NAMALWA (cell line): ENCODE measurements at places on chromosomes 13 and 19.

GRCh38 chr13:96730676-96731075, 263.6 kb downstream of the OXGR1 start:
- DNase-seq, result no peak

- no peak for DNase-seq
Observed at GRCh38 chr19:1374250-1374577, 9.5 kb upstream of the NDUFS7 start.

DNA sequence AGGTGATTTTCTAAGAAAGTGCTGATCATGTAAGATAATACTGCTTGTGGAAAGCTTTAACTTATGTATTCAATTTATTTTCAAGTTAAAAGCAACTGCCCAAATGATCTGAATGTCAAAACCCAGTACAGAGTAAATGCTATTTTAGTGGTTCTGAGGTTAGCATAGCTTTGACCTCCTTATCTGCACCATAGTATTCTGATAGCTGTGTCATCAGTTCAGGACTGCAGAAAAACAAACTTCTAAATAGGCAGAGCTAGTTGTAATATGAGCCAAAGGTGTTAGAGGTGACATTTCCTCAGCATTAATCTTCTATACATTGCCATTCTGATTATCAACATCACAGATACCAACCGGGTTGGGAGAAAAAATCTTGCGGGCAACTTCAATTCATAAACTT, 758.7 kb downstream of the SLITRK5 start:
- no peak for DNase-seq

DNA sequence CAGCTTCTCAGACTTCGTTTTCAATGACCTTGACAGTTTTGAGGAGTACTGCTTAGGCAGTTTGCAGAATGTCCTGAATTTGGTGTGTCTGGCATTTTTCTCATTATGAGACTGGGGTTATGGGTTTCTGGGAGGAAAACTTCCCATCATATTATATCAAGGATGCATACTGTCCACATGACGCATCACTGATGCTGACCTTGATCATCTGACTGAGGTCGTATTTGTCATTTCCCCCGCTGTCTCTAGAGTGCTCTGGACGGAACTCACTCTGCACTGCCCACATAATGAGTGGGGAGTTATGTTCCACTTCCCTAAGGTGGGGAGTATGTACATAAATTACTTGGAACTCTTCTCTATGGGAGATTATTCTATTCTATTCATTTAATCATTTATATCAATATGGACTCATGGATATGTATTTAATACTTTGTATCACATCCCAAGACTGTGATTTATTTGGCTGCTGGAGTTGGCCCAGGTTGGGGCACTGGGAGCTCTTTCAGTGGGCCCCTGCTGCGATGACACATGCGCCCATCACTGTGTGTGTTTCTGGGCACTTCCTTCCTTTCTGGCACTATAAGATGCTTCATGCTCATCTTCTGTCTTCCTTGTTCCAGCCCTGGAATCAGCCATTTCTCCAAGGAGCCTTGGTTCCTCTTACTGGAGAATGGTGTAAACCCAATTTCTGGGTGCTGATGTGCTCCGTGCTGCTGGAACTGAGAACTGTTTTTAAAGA, 138.6 kb downstream of the MIPEP start:
- no peak for DNase-seq
